SJSA1 (cell line): ENCODE measurements at places on chromosomes 3 and 15.

DNA sequence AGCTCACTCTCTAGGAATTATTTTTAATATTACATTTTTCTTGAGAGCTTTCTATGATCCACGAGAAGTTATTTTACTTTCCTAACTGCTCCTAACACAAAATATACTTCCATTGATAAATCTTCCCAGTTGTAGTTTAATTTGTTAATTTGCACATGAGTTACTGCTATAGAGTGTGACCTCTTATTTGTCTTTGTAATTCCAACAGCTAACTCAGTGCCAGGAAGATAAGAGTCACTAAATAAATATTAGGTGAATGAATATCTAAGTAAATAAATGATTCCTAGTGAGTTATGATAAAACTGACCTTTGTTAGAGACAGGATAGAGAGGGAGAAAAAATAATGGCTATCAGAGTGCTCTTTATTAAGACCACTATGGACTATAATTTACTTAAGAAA lies 319.9 kb downstream of the NAALADL2 start:
- no peak for DNase-seq

- DNase-seq: peak; percentile 99
Measured at GRCh38 chr3:72591522-72592421, 256.5 kb downstream of the SHQ1 start.

DNA sequence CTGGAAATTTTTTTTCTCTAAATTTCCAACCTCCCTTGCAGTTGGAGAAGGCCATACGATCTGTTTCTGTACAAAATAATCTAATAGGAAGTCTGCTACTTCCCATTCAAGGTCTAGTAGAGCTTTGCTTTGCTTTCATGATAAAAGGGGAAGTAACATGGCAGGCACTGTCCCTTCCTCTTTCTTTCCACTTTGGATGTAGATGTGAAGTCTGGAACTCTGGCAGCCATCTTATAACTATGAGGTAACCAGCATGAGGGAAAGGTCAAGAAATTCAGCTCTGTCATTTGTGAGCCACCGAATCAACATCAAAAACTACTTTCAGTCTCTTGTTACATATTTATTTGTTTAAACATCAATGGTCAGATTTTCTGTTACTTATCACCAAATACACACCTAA lies 156.3 kb downstream of the MTHFS start:
- DNase-seq: no peak

DNA sequence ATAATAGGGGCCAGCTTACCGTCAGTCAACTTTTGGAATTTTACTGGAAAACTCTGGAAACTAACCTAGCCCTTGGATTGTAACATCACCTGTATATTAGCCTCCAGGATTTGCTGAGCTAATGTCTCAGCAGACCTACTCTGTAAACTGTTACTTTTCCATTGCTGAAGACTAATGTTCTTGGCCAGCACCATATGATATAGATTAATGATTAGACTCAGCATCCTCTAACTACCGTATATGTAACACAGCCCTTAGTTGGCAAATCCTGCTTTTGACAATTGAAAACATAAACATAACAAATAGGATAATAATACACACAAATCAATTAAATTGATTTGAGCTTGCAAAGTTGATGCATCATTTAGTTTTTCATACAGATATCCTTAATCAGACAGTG lies 26.6 kb upstream of the GBE1 start:
- DNase-seq: no peak

GRCh38 chr15:63712828-63713520 lies 115.8 kb downstream of the FBXL22 start:
- DNase-seq: no peak

DNA sequence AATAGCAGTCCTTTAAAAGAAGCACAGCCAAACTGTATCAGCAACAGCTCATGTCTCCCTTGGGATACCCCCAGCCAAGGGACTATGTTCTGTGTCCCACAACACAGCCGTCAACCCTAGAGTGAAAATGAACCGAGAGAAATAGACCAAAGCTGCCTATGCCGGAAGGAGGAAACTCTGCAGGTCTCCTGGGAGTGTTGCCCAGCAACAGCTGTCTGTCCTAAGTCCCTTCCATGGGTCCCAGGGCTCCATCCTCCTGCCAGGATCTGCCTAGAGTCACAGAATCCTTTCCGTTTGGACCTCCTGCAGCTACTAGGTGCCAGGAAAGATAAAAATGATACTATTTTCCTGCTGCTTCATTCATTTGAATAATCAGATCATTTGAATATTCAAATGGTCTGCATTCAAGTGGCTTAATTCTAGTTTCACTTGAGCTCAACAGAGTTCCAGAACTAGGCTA lies 53.1 kb downstream of the TRANK1 start:
- no peak for DNase-seq

- no peak for DNase-seq
Measured at GRCh38 chr3:178289544-178290160, 246.6 kb upstream of the KCNMB2 start.

DNA sequence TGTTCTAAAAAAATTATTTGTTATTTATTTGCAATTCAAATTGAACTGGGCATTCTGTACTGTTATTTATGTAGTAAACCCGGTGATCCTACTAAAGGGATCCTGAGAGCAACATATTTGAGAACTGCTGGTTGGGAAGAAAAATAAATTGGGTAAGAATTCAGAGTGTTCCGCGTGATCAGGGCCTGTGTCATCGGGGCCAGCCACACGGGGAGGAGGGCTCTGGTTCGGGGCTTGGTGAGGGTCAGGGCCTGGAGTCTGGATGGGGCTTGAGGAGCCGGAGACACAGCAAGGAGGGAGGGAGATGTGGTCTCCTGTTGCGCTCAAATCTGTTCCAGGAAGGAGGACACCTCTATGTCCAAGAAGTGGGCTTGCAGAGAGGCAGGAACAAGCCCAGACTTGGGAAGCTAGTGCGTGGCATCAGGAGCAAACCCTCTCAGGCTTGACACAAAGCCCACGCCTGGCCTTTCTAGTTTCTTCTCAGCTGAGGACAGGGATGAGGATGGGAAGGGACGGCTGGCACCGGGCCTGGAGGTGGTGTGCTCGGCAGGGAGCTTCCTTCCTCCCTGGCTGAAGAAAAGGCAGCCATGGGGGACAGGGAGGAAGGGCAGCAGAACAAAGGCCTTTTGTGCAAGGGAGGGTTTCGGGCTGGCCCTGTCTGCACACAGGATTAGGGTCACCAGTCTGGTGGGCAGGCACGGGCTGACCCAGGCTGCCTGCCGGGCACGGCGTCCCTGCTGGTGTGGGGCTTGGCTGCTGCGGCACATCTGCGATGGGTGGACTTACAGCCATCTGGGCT lies 22.9 kb upstream of the FBLN2 start:
- DNase-seq: no peak

DNA sequence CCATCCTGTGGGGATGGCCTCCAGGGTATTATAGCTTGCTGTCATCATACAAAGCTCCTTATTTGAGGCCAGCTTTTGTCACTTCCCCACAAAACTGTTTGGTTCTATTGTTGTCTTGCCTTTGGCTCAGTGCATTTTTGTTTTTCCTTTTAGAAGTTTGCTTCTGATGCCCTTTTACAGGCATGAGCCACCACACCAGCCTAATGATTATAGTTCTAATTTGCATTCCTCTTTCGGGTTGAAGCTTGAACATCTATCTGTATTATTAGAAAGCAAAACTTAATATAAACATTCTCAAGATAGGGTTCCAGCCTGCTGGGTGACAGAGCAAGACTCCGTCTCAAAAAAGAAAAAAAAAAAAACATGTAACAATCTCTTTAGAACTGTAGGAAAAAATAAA lies 39.8 kb downstream of the SMARCC1 start:
- no peak for DNase-seq

- no peak for DNase-seq
Measured at GRCh38 chr3:75687323-75687722, 23.2 kb downstream of the FRG2C start.

- DNase-seq: no peak
Measured at GRCh38 chr3:66376568-66376967, 124.3 kb downstream of the LRIG1 start.

DNA sequence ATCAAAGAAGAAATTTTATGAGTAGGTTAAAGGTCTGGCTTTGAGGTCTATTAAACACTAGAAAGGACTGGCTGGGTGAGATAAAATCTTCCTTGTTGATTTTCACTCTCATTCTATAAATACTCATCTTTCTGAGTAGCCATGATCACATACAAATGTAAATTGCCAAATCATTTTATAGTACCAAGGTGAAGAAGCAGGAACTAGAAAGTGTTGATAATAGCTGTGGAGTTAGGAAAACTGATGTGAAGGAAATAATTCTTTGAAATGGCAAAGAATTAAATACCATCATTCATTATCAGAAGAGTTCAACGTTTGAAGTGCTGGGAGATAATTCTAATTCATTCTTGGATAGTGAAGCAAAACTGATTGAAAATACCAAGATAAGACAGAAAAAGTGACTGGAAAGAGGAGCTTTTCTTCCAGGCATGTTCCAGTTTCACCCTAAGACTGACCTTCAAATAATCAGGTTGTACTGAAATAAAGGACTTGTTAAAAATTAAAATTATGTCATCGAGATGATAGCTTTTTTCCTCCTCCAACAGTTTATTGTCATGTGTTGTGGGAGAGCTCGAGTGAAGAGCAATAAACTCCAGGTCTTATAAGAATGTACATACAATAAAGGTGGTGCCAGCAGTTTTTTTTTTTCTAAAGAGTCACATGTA lies 17.4 kb downstream of the THBS1 start:
- peak; percentile 45 for DNase-seq

GRCh38 chr15:49232236-49232806 lies 62.3 kb downstream of the GALK2 start:
- no peak for DNase-seq

DNA sequence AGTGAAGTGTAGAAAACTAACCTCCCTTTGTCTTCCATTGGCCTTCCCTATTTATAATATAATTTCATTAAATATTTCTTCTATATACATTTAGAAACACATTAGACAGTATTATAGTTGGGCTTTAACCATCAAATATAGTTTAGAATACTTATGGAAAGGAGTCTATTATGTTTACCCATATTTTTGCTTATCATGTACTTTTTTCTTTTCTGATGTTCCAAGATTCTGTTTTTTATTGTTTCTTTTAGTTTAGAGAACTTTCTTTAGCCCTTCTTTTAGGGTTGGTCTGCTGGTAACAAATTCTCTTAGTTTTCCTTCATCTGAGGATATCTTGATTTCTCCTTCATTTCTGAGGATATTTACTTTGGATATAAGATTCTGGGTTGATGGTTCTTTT lies 23.7 kb downstream of the SH3GL3 start:
- no peak for DNase-seq

DNA sequence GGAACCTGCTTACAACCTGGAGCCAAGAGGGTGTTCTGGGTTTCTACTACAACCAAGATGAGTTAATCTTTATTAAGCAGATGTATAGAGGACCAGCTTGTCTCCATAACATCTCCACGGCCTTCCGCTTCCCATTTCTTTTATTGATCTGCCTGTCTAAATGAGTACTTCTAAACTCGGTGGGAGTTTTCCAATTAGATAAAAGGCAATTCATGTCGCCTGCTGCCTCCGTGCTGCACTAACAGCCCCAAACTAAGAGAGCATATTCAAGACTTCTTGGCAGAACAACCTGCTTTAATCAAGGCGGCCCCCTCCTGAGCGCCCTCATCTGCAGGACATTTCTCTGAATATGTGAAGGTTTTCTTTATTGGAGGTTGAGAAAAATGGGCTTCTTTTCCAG lies 270.1 kb downstream of the PDCD6IP start:
- DNase-seq: no peak

DNA sequence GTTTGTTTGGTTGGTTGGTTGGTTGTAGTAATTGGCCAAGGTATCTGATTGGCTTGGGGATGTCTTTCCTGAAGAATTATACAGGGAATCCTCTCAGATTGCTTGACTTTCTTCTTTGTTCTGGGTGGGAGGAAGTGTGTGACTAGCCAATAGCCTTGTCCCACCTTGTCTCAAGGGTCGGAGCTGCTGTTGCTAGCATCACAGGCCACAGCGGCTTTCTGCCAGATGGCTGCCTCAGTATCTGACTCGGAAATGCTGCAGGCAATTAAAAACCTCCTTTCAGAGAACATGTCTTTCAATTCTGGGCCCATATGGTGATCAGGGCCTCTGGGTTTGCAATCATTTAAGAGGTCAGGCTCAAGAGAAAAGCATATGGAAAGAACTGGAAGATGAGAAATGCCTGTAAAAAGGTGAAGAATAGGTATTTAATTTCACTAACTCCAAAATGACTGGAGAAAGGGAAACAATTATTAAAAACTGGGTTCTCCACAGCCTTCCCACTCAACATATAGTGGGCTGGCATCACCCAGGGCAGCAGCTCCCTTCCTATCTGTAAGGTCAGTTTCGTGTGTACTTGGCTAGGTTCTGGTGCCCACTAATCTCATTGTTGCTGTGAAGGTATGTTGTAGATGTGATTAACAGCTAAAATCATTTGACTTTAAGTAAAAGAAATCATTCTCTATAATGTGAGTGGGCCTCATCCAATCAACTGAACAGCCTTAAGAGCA lies 32.4 kb downstream of the TGFBR2 start:
- no peak for DNase-seq

GRCh38 chr15:31062911-31063310 lies 38.6 kb downstream of the TRPM1 start:
- DNase-seq: no peak

DNA sequence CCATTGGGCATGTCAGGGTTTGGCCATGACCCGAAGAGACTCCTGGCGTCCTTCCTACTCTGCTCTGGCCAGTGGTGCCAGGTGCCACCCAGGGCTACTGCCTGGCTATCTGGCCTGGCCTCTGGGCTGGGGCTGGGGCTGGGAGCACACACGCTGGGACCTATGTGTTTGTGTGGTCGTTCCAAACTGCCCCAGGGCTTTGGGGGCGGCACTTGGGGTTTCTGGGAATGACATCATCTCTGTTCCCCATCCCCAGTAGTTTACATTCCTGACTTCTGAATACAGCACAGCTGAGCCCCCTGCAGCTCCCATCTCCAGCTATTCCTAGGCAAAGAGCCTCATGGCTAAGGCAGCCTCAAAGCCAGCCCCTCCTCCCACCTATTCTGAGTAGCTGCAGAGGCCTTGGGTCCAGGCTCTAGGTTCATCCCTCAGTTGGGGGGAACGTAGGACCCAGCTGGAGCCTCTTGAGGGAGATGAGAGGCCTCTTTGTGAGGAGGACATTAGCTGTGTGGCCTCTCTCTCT lies 24.3 kb downstream of the PLEKHO2 start:
- peak; percentile 95 for DNase-seq

DNA sequence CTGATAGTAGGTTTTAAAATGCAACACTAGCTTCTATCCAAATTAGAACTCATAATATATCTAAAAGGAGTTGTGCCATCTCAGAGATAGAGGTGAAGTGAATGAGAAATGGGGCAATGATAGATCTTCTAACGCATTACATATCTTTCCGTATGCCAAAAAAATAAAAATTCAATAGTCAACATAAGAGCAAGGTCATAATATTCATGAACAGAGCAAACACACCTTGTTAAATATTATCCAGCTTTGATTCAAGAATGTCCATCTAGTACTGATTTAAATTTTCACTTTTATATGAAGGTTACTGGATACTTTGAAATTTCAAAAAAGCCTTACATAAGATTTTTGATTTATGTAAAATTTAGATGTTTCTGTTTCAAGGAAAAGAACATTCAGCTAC lies 554.5 kb downstream of the NSUN3 start:
- DNase-seq: no peak

- no peak for DNase-seq
Measured at GRCh38 chr3:80750637-80751036, 982.8 kb upstream of the ROBO1 start.

GRCh38 chr3:49709852-49710251 lies 9.6 kb downstream of the AMIGO3 start:
- no peak for DNase-seq
